Stimulated activated CD8-positive, alpha-beta memory T cell treated with anti-CD3 and anti-CD28 coated beads, Interleukin-15, amount 100 ng/mL, for 24 hours (primary cell): ENCODE measurements at places on chromosomes 2 and 18.

GRCh38 chr2:54840559-54841468, 117.4 kb downstream of the EML6 start:
- no peak for DNase-seq

DNA sequence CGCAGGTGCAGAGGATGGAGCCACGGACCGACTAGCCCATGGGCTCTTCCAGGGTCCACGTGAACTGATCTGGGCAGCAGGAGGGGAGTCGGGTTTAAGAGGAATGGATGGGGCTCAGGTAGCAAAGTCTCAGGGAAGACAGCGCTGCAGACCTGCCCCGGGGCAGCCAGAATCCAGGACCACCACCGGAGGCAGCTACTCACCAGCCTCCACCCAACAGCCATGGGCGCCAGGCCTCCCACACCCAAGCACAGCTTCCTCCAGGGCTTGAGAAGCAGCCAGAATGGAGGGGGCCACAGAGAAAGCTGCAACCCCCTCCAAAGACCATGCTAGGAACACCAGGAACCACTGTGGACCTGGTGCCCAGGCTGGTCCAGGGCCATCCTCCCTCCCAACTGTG, 164.3 kb downstream of the TWIST2 start:
- no peak for DNase-seq

- DNase-seq: no peak
Measured at GRCh38 chr2:29223851-29224692, 108.9 kb downstream of the CLIP4 start.

GRCh38 chr2:81894451-81894990, 1590.0 kb upstream of the LRRTM1 start:
- no peak for DNase-seq

- DNase-seq: no peak
Measured at GRCh38 chr2:12196495-12196894, 450.1 kb downstream of the LPIN1 start.

DNA sequence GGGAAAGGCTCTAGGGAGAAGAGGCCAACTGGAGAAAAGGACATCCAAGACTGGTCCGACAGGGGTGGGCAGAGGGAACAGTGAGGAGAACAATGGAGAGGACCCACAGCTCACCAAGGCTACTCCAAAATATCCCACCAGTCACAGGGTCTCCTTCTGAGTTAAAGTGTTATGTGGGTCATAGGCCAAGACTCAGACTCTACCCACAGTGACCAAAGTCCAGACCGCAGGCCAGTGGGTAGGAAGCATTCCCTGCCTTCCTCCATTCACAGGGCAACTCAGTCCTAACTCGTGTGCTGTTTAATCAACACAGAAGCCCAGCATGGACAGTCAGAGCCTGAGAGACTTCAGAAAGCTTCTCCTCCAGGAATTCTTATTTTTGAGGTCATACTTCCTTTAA, 260.6 kb downstream of the SMAD2 start:
- DNase-seq: no peak

DNA sequence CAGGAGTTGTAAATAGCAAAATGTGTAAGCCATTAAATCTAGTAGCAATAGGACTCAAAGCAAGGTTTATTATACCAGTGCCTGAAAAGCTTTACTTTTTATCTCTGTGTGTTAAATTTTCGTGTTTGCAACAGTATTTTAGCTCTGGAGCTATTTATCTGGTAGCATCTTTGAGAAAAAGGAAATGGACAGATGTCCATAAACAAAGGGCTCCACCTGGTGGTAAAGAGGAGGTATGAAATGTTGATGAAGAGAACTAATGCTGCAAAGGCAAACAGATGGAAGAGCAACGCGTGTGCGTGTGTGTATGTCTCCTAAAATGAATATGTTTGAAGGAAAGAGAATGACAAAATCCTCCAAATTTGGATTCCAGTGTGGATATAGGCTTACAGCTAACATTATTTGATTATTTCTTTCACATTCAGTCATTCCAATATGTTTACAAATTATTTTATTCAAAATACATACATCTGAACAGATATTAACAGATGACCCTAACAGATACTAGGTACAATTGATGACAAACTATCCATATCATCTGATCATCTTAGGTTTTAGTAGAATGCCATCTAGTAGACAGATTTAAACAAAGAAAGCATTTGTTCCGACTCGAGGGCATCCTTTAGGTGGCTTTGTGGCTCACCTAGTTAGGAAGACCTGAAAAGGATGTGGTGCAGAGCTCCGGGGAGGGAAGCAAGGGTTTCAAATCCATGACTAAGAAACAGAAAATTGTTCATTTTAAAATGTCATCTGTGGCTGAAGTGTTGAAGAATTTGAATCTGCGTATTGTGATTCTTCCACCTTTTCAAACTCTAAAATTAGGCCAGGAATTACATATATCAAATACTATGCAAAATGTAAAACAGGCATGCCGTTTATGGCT, 383.3 kb downstream of the MTX2 start:
- no peak for DNase-seq

DNA sequence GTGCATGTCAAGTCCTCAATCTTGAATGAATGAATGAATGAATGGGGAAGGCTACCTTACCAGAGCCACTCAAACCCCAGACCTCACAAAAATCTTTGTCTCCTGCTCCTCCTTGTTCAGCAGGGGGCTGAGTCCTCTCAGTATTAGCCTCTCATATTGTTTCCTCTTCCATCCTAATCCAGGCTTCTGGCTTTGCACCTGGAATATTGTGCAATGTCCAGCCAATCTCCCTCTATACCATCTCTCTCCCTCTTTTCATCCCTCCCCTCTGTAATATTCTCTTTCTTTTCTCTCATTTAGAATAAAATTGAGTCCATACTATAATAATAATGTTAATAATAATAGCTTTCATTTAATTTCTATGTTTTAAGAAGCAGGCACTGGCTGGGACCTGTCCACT, 34.3 kb downstream of the ARHGAP25 start:
- DNase-seq: no peak

GRCh38 chr2:27776097-27776496, 4.6 kb downstream of the MRPL33 start:
- no peak for DNase-seq

- DNase-seq: no peak
Measured at GRCh38 chr2:228509021-228509420, 327.5 kb upstream of the SPHKAP start.

GRCh38 chr2:213490087-213490486, 205.8 kb downstream of the SPAG16 start:
- no peak for DNase-seq

DNA sequence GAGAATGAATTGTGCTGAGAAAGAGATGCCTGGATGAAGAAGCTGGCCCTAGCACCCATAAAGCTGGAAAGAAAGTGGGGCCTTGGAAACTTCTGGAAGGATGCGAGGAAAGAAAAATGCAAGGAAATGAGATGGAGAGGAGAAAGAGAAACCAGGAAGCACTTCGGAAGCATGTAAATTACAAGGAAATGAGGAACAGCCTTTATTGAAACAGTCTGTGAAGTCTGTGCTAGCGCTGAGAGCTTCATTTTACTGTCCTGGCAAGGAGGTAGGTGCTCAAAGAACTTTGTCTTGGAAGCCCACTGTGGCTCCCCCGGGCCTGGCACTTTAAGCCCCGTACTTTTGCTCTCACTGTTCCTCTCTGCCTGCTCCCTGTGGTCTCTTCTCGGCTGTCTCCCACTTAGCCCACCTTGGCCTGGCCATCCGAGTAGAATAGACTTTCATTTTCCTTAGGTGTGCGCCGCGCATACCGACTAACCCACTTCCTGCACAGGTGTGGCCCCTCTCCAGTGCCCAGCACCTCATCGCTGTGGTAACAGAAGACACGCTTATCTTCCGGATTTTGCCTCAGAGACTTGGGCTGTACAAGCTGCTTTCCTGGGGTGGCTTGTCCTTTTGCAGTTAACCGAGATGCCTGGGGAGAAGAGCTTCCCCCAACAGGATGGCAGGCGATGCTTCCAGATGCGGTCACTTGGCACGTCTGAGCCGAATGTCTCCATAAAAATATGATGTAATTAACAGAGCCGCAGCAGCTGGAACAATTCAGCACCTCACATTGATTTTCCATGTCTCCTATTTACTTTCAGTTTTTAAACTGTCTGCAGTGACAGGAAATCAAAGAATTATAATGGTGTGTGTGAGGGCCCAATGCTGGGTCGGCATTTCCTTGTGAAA, 199.6 kb downstream of the HRH4 start:
- no peak for DNase-seq

GRCh38 chr2:159175182-159175581, 111.3 kb downstream of the WDSUB1 start:
- no peak for DNase-seq

- no peak for DNase-seq
Measured at GRCh38 chr2:224881846-224882245, 160.4 kb downstream of the DOCK10 start.

- DNase-seq: no peak
Measured at GRCh38 chr18:26717123-26717719, 148.3 kb downstream of the AQP4 start.

- no peak for DNase-seq
Measured at GRCh38 chr2:128791985-128792320, 473.3 kb upstream of the HS6ST1 start.

- DNase-seq: no peak
Measured at GRCh38 chr2:169693360-169693759, 845 bp downstream of the CFAP210 start.

- DNase-seq: no peak
Measured at GRCh38 chr2:203469546-203469945, 65.6 kb downstream of the RAPH1 start.

DNA sequence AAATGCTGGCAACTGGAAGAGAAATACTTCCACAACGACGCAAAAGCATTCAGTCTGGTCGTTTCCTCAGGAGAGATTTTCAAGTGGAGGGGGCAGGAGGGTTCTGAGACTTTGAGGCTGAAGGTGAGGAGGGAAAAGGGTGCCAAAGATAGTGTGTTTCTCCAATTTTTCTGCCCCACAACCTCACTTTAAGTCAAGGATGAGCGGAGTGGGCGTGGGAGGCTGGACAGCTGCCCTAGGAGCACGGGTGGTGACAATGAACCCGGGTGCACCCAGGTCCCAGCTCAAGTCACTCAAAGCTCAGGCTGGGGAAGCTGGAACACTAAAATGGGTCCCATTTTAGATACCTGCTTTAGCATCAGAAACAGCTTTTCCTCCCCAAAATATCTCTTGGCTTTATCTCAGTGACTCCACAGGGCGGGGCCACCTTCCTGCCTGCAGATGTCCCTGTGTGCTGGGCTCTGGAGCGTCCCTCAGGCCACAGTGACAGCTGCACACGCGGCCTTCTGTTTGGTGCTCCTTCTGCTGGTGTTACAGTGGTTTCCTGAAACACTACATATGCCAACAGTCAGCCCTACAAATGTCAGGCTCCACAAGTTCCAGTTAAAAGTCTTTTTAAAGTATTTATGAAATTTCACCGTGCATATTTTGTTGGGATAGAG, 1.4 kb upstream of the MBP start:
- no peak for DNase-seq

- DNase-seq: no peak
Measured at GRCh38 chr2:106882673-106883072, 3.3 kb downstream of the ST6GAL2 start.

DNA sequence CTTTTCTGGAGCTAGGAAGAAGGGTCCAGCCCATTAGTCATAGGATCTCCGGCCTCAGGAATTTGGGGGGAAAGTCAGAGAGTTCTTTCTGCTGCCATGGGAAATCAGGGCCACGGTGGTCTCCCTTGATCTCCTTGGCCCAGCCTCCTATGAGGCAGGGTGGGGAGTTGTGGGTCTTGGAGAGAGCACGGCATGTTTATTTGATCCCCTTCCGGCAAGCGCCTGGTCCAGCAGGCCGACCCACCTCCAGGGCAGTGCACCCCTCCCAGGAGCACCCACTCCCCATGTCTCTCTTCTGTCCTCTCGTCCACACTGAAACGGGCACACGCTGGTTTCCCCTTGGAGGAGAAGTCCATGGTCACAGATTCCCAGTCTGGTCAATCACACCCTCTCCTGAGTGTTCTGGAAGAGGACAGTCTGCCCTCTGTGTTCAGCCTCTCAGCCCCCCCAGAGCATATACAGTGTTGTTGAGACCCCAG, 464.6 kb upstream of the HS6ST1 start:
- DNase-seq: no peak
